ENCODE measurements at places on chromosomes 4 and X.

- DNase-seq, result no peak
These were observed 92.1 kb upstream of the WDFY3 start for GRCh38 chr4:85058551-85058950.

GRCh38 chr4:123423819-123424218, 27.2 kb downstream of the SPRY1 start:
- DNase-seq, result no peak

DNA sequence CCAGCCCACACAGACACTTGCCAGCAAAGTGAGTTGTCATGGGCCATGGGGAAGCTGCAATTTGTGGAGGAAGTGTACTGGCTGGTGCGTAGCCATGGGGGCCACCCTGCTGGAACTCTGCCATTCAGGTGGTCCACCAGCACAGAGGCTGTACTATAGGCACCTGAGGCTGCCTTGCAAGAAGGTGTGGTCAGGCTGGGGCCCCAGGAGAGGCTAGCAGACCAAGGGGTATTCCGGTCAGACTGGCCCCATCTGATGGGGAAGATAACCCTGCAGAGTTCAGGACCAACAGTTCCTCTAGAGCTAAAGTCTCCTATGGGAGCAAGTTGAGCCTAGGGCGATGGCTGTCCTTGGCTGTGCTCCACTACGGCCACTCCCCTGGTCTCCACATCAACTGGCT, 136.1 kb downstream of the DCAF12L2 start:
- DNase-seq, result no peak

DNA sequence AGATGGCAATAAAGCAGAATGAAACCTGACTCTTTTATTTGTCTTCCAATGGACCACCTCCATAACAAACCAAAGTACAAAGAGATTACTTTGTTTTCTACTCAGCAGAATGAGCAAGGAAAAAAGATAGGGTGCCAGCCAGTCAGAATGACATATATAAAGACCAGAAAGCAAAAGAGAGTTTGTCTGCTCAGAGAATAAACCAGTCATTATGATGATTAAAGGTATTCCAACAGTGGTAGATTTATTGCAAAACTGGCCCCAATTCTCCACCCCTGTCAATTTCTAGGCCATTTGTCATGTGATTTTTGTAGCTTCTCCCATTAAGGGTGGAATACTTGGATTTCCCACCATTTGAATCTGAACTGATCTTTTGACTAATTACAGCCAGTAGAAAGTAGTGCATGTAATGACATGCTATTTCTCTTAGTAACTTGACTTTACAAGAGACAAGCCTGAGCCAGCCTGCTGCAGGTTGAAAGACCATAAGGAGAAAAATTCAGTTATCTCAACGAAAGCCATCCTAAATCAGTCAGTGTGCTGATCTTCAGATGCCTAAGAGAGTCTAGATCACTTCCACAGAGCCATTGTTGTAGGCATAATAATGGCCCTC, 203.1 kb downstream of the EPHA5 start:
- no peak for DNase-seq

Data from BE2C (cell line).